ENCODE measurements at places on chromosomes 16 and 17. TPM values are rescaled to one million over a fixed set of nuclear protein-coding genes. Genes with fewer than 3 reads are reported as not detected.

Gene KRTAP2-3
- total RNA-seq: not detected

Gene NXPH3
- total RNA-seq: 2.9 TPM

Gene MYH3
- total RNA-seq: 3.4 TPM

Gene CLEC10A
- 8.3 TPM for total RNA-seq

Gene DHRS7C
- total RNA-seq: not detected

Gene TMIGD1
- total RNA-seq: not detected

Gene RAB26
- 7.7 TPM for total RNA-seq

Gene C17orf67
- total RNA-seq: 5.1 TPM

Gene WSCD1
- 2.6 TPM for total RNA-seq

Gene MPO
- 0.06 TPM for total RNA-seq

Gene TP53TG3F
- total RNA-seq: not detected

Gene PSKH1
- 31.6 TPM for total RNA-seq

Gene ENPP7
- 0.23 TPM for total RNA-seq

Gene NPIPB8
- total RNA-seq: not detected

Gene CFDP1
- total RNA-seq: 45.2 TPM

Gene TBC1D3H
- total RNA-seq: not detected

Gene CLEC3A
- 3.5 TPM for total RNA-seq

Gene TANGO6
- total RNA-seq: 11.0 TPM

Gene C16orf46
- total RNA-seq: 1.2 TPM

Gene COTL1
- total RNA-seq: 129 TPM

Gene TBC1D26
- not detected for total RNA-seq

Gene SULT1A3
- 19.4 TPM for total RNA-seq

Gene NPIPA8
- total RNA-seq: 1.5 TPM

Measured in mucosa of gallbladder (tissue), 1 donor.